ENCODE measurements at places on chromosomes 2 and 18.

DNA sequence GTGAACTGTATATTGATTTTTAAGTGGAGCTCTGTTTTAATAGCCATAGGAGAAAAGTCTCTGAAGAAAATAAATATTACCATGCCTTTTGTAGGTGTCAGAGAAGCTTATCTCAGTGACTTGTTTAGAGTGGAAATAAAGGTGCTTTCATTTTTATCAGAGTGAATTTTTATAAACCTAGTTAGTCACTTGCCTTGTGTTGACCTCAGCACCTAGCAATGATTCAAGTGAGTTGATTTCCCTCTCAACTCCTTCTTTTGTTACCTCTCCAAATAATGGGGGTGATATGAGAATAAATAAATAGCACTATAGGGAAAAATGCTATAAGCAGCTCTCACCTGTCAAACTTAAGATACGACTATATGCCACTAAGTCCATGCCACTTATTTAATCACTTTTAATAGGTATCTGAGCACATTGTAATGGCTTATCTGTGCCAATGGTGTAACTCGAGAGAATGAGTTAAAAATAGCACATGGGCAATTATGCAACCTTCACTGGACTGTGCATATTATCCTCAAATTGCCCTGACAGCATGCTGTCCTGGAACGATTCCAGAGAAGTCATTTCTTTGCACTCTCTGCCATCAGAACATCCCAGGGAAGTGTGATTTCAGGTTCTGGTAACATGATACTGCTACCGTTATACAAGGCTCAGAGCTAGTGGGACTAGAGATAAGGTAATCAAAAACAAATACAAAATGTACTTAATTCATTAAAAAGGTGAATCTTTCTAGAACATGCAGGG, 290.8 kb downstream of the CCDC85A start:
- DNase-seq: peak; percentile 79

- no peak for DNase-seq
Observed at GRCh38 chr18:3703732-3704176, 253.8 kb downstream of the TGIF1 start.

- DNase-seq: no peak
Observed at GRCh38 chr2:191114403-191114886, 36.3 kb downstream of the STAT4 start.

GRCh38 chr18:6626457-6626856, 103.1 kb upstream of the ARHGAP28 start:
- no peak for DNase-seq

Measured in DMS153 (cell line).